Astrocyte of the cerebellum (primary cell): ENCODE measurements at places on chromosomes 4 and X.

- DNase-seq, result no peak
These were observed 433.6 kb downstream of the MAGEB5 start for GRCh38 chrX:26649534-26649933.

- no peak for DNase-seq
These were observed 195.2 kb upstream of the EPHA5 start for GRCh38 chr4:65865489-65865888.

DNA sequence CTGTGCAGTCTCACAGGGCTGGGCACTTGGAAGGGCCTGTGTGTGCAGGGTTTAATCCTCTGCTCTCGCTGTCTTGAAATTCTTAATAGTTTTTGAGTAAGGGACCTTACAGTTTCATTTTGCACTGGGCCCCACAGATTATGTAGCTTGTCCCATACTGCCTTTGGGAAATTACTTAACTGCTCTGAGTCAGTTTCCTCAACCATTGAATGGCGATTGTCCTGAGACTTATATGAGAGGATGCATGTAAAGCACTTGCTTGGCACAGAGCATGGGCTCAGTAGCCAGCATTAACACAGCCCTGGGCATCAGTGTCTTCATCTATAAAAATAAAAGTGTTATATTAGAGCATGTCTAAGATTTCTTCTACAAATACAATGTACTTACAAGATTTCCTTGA is 55.8 kb downstream of the CLCN5 start:
- DNase-seq, result no peak

DNA sequence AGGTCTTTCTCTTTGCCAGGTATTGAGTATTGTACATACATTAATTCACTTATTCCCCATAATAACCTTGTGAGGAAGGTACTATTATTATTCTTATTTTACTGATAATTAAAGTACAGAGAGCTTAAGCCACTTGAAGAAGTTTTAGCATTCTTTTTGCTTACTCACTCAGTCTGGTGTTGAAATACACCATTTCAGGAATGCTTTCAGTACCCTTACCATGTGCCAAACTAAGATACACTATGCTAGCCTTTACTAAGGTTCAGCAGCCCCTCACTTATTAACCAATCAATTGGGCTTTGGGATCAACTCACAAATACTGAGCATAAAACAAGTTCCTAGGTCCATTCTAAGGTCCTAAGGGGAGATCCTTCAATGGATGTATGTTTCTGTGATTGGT is 179.0 kb upstream of the FGF13 start:
- no peak for DNase-seq

GRCh38 chrX:11757719-11758399 is at the start of gene MSL3:
MSL3 (plus strand) TSS chrX:11758237; CDS start chrX:11758264, 27 bp downstream.
- DNase-seq, result no peak
